Stimulated activated CD4-positive, alpha-beta T cell treated with anti-CD3 and anti-CD28 coated beads, TNF-alpha, amount 100 ng/mL, for 1 hour (primary cell): ENCODE measurements at places on chromosomes 3 and 15.

GRCh38 chr3:122406198-122406597 lies 9.7 kb downstream of the WDR5B start:
- DNase-seq: no peak

DNA sequence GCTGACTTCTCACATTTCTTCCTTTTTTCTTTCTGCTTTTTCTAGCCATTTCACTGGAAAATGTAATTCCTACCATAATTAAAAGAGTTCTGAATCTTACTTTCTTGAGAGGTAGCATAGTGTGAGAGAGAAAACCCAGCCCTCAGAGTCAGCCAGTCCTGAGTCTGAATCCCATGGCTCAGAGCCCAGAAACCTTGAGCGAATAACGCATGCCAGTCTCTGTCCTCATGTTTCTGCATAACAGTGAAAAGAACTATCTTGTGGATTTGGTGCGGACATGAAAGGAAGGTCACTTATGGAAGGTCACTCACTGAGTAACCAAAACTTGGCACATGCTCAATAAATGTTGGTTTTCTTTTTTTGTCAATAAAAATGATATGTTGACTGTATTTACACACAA lies 29.3 kb upstream of the SLCO3A1 start:
- DNase-seq: no peak

GRCh38 chr3:60886518-60886917 lies 364.7 kb downstream of the FHIT start:
- no peak for DNase-seq

- no peak for DNase-seq
Measured at GRCh38 chr15:85652457-85652856, 142.3 kb downstream of the KLHL25 start.

GRCh38 chr15:37860896-37861295 lies 73.5 kb upstream of the TMCO5A start:
- DNase-seq: no peak

- no peak for DNase-seq
Measured at GRCh38 chr15:58788056-58788710, 17.1 kb downstream of the MINDY2 start.

DNA sequence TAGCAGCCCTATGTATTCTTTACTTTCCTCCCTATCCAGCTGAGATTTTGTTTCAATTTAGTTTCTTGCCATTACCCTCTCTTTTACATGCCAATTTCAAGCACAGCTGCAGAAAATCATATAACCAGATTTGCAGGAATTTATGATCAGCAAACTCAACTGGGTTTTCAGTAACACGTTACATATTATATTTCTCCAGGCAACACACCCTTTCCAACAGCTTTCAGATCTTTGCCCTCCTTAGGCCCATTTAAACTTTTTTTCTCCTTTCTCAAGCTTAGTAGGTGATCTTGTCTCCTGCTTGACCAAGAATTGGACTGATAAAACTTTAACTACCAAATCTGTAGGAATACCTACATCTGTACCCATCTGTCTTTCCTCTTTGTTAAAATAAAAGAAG lies 23.6 kb downstream of the GOLM2 start:
- DNase-seq: no peak

DNA sequence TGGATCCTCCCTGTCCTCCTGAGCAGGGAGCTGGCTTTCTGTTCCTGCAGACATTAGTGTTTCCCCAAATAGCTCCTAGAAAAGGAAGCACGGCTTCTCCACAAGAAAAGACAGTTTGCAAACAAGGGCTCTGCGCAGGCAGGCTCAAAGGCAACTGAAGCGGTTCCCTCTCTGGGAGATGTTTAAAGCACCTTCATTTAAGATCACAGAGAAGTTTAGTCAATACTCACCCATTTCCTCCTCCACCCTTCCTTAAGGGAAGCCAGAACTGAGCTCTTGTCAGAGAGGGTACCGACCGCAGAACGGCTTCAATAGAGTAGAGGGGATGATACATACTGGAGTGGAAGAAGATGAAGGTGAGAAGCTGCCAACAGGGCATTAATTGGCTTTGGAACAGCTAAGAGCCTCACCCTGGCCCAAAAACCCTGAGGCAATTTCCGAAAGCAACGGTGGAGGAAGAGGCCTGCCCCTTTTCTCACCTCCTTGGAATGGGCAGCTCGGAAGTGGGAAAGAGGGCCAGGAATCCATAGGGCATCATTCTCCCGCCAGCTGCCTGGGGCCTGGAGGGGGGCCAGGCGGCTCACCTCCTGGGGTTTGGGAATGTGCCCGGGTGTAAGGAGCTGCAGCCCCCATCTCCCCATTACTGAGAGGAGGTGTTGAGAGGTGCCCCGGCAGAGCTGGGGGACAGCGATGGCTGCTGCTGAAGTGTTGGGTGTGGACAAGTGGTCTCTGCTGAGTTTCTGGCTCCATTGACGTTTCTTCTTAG lies 4.8 kb upstream of the EPHB3 start:
- DNase-seq: no peak

DNA sequence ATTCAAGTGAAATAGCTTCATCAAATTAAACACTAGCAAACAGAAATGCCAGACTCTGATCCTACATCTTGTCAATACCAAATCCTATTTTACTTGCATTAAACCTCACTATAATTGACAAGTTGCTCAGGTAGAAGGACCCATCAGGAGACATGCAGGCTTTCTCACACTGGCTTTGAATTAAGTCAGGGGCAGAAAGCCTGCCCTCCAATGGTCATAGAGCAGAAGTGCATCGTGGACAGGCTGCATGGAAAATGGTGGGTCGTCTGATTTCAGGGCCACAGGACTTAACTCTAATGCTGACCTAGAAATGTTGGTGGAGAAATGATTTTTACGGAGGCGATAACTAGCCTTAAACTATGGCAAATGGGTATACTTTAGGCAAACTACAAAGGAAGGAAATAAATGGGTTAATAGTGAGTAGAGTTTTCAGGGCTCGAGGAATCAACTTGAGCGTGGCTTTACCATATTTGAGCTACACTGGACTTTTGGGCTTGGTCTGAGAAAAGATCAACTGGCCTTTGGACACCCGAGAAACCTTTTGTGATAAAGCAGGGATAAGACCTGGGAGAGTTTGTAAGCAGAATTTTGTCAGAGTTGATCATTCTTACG lies 283.9 kb downstream of the GRM7 start:
- DNase-seq: no peak

DNA sequence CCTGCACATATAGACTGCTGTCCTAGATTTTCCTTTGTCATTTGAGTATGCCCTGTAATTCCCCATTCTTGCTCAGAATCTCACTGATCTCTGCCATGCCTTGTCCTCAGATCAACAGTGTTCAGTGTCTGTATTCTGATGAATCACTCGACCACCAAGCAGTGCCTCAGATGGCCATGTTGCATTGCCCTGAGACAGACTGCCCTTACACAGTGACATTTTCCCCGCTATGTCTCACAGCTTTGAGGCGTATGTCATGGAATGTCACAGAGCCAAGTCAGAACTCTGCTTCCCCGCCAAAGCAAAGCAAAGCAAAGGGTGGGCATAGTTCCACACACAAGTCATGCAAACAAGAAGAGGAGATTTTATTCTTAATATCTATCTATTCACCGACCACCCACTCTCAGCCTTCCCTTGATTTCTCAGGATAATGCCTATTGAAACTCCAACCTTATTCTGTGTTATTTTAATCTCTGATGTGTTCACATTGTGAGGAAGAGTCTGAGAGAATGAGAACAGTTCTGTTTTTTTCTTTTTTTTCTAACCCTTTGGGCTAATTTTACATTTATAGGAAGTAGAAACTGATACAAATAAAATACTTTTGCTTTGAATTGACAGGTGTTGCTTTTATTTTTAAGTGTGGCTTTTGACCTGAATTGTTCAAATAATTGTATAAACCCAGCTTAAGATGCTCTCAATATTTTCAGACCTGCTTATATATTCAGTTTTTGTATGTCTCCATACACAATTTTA lies 16.9 kb upstream of the PSMD6 start:
- DNase-seq: no peak

GRCh38 chr3:41276191-41276590 lies 76.9 kb downstream of the CTNNB1 start:
- DNase-seq: no peak

DNA sequence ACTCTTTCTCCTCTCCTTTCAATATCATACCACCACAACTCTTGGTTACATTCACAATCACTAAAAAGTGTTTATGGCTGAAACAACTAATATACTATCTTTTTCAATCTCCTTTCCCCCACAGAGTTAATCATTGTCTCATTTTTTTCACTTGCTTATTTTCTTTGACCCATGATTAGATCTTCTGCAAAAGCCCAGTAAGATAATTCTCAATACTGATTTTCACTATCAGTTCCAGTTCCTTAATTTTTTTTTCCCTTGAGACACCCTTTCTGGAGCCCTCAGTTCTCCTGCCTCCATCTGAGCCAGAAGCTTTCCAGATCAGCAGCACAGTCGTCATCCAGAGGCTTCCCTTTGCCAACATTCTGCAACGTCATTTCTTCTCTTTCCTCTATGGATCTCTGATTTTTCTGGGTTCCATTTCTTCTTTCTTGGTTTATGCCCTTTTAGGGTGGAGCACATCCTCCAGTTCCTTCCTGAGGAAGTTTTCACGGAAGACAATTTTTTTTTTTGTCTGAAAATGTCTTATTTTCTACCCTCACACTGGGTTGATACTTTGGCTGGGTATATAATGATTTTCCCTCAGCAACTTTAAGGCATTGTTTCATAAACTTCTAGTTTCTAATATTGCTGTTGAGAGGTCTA lies 88.7 kb upstream of the C15orf39 start:
- DNase-seq: no peak

DNA sequence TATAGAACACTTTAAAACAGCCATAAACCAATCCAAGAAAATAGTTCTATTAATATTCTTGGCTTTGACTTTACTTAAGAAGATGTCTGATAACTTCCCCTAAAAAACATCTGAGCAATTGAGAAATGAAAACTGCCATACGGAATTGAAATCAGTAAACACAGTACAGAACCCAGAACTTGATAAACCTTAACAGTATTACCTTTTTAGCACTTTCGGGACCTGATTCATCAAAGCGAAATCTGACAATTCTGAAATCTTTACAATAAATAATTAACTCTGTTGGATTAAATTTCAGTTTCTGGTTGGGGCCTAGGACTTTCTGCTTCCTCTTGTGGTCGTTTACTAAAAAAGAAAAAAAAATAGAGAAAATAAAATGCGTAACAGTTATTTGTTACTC lies 17.3 kb downstream of the MTMR10 start:
- no peak for DNase-seq

DNA sequence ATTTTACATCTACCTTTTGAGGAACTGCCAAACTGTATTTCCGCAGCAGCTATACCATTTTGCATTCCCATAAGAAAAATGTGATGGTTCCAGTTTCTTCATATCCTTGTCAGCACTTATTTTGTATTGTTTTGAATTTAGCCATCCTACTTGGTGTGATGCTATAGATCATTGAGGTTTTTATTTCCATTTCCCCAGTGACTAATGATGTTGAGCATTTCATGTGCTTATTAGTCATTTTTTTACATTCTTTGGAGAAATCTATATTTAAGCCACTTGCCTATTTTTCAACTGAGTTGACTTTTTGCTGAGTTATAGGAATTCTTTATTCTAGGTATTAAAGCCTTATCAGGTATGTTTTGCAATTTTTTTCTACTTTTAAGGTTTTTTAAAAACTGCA lies 347.6 kb upstream of the RARB start:
- no peak for DNase-seq

GRCh38 chr3:107429320-107430181 lies 52.3 kb downstream of the CCDC54 start:
- peak; percentile 24 for DNase-seq

DNA sequence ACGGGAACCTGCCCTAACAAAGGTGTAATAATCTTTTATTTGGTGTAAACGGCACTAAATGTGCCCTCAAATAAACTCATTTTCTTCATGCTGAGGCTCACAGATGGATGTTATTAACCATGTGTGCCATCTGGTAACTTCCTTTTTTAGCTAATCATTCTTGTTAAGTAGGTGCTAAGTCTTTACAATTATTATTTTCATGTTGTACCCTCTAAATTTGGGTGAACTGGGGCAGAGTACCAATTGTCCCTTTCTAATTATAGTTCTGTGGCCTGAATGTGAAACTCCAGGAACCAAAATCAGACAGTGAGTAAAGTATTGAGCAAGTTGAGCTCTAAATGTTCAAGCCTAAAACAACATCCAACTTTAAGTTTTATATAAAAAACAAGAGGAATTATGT lies 220.7 kb upstream of the CADM2 start:
- no peak for DNase-seq
